ENCODE measurements at places on chromosomes 6 and 20. TPM values are rescaled to one million over a fixed set of nuclear protein-coding genes. Genes with fewer than 3 reads are reported as not detected.

PNLDC1 gene
- not detected for total RNA-seq

EPB41L1 gene
- total RNA-seq, result 82.2 TPM

PRSS35 gene
- total RNA-seq, result 4.8 TPM

CHRNA4 gene
- 7.8 TPM for total RNA-seq

OR2H1 gene
- total RNA-seq, result not detected

GABRR1 gene
- not detected for total RNA-seq

MAP7 gene
- total RNA-seq, result 6.1 TPM

MLN gene
- not detected for total RNA-seq

DLK2 gene
- total RNA-seq, result 7.3 TPM

KIAA1755 gene
- 0.94 TPM for total RNA-seq

ZBTB22 gene
- total RNA-seq, result 28.4 TPM

FAM217A gene
- not detected for total RNA-seq

CPXM1 gene
- 7.8 TPM for total RNA-seq

MATN4 gene
- not detected for total RNA-seq

PTK6 gene
- 0.16 TPM for total RNA-seq

F13A1 gene
- total RNA-seq, result 8.4 TPM

ADTRP gene
- total RNA-seq, result 2.5 TPM

HAO1 gene
- not detected for total RNA-seq

RWDD2A gene
- 9.4 TPM for total RNA-seq

FUT9 gene
- 97.0 TPM for total RNA-seq

AGPAT4 gene
- 73.2 TPM for total RNA-seq

CABLES2 gene
- 2.3 TPM for total RNA-seq

DLL1 gene
- total RNA-seq, result 11.9 TPM

TNFRSF6B gene
- not detected for total RNA-seq

SLC4A11 gene
- not detected for total RNA-seq

COL9A3 gene
- total RNA-seq, result 37.1 TPM

NT5DC1 gene
- total RNA-seq, result 2.2 TPM

CGAS gene
- 1.2 TPM for total RNA-seq

HLA-DOA gene
- 0.16 TPM for total RNA-seq

FOXQ1 gene
- 1.1 TPM for total RNA-seq

HLA-DQA1 gene
- total RNA-seq, result 0.16 TPM

ERVFRD-1 gene
- not detected for total RNA-seq

PRKN gene
- 5.9 TPM for total RNA-seq

RCAN2 gene
- total RNA-seq, result 7.0 TPM

CFAP206 gene
- 3.0 TPM for total RNA-seq

GLP1R gene
- not detected for total RNA-seq

MCHR2 gene
- total RNA-seq, result 4.1 TPM

PCSK2 gene
- total RNA-seq, result 37.9 TPM

UQCC2 gene
- total RNA-seq, result 15.8 TPM

All from occipital lobe (tissue), 3 donors.